ENCODE measurements at places on chromosomes 1 and 21.

DNA sequence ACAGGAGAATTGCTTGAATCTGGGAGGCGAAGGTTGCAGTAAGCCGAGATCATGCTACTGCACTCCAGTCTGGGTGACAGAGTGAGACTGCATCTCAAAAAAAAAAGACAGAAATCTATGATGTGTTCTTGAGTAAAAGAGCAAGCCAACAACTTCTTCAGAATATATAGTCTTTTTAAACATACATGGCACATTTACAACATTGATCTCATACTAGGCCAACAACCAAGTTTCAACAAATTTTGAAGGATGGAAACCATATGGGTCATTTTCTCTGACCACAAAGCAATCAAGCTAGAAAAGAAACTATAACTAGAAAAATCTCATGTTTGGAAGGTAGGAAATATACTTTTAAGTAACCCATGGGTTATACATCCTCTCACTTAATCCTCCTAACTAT, 38.3 kb downstream of the PAFAH2 start:
- DNase-seq, result no peak

DNA sequence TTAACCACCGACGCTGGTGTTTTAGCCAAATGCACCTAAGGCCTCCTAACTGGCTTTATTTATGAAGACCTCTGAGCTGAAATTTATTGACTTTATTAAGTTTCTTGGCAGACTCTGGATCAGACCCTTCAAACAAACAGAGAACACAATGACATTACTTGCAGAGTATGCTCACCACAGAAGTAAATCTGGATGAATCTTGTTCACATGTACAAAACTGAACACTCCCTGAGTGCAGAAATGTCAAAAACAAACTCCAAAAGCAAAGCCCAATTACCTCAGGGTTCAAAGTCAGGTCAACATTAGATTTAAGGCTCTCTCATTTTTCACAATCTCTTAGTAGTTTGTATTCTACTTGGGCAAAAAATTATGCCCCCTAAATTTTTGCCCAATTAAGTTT, 218.6 kb downstream of the SLC45A1 start:
- no peak for DNase-seq

DNA sequence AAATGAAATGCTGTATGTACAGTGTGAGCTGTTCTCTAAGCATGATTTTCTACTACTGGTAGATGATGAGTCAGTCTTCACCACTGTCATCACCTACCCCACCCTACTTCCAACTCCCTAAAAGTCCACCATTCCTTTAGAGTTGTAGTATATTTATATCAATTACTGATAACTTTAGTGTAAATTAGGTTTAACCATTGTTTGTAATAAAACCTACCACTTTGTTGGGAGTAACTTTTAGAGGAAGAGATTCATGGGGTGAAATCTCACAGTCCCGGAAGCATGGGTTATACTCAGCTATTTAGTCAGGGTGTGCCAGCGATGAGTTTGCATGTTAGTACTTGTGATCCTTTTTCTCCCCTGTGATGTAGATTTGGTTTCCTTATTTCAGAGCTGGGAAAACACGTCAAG, 17.1 kb downstream of the MORC3 start:
- no peak for DNase-seq

- no peak for DNase-seq
These were observed 56.1 kb upstream of the ANGPTL1 start for GRCh38 chr1:178927003-178927402.

DNA sequence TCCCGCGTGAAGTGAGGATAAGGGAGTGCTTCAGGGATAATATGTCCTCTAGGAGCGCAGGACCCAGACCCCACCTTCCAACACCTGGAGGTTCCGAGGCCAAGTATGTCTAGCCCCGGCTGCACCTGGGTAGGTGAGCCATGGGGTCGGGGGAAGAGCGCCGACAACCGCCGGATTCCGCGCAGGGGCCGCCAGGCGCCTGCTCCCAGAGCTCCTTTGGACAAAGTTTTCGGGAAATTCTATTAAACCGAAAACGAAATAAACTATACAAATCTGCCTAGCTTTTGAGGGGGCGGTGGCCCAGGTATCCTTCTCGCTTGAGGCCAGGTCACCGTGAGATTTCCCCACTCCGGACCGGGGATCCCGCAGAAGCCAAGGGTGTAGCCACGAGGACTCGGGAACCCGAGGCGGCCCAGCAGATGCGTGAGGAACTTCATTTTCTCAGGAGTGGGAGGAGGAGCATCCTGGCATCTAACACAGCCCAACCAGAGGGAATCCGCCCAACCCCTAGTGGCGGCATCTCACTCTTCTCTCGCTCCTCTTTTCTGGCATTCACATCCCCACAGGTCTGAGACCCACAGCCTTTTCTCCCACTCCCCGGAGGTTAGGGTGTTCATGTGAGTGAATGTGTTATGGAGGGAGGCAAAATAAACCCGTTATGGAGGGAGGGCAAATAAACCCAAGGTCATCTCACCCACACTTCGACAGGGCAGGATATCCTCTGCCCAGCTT, 2.3 kb upstream of the DMRTA2 start:
- DNase-seq, result no peak

DNA sequence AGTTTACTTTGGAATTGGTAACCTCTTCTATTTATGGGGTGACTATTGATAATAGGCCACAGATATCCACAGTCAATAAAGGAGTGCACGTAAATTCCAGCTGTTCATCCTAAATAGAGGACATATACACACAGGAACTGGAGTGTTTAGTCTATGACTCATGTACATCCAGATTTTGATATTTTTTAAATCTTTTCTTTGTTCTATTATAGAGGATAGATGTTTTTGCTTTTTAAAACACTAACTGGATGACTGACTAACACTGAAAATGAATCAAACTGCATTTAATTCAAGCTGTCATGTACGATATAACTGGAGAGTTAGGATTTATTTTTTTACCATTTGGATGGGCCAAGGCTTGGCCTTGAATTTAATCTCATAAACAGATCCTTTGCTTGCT, 45.9 kb downstream of the RGL1 start:
- DNase-seq, result no peak

DNA sequence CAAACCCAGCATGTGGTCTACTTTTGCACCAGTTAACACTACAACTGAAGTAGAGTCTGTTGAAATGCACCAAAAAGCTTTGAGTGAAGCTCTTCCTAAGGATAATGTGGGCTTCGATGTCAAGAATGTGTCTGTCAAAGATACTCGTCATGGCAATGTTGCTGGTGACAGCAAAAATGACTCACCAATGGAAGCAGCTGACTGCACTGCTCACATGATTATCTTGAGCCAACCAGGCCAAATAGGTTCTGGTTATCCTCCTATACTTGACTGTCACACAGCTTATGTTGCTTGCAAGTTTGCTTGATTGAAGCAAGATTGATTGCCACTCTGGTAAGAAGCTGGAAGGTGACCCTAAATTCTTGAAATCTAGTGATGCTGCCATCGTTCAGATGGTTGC, 85.2 kb downstream of the DENND1B start:
- no peak for DNase-seq

DNA sequence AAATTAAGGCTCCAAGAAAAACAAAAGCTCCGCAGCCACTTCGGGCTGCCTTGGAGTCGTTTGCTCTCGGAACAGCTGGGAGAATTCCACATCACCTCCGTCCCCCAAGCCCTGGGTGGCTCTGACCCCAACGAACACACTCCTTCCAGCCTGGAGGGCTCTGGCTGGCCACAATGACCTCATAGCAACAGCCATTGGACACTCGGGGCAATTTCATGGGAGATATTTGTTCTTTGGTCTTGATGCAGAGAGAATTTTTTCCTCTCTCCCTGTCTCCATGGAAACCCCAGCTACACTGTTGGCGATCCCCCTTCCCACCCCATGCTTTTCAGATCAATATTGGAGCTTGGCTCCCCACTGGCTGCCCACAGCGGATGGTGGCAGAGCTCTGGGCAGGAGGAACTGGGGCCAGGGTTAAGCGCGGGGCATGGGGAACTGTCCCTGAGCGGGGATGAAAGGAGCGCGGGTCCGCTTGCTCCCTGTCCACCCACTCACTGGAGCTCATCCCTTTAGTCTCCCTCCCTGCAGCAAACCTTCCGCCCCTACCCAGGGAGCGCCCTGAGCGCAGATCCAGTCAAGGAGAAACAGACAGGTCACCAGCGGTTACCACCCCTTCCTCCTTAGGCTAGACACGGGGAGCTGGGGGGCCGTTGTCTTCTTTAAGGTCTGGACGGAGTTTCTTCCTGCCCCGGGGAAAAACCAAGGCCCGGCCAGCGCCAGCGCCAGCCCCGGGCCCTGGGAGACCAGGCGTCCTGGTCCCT, 1.2 kb downstream of the WNT4 start:
- DNase-seq, result no peak

- DNase-seq, result no peak
These were observed at the start of gene NGF for GRCh38 chr1:115337633-115338456. Gene NGF, minus strand, starts transcription at chr1:115338249. Its CDS starts 51,454 bp downstream, at chr1:115286795.

DNA sequence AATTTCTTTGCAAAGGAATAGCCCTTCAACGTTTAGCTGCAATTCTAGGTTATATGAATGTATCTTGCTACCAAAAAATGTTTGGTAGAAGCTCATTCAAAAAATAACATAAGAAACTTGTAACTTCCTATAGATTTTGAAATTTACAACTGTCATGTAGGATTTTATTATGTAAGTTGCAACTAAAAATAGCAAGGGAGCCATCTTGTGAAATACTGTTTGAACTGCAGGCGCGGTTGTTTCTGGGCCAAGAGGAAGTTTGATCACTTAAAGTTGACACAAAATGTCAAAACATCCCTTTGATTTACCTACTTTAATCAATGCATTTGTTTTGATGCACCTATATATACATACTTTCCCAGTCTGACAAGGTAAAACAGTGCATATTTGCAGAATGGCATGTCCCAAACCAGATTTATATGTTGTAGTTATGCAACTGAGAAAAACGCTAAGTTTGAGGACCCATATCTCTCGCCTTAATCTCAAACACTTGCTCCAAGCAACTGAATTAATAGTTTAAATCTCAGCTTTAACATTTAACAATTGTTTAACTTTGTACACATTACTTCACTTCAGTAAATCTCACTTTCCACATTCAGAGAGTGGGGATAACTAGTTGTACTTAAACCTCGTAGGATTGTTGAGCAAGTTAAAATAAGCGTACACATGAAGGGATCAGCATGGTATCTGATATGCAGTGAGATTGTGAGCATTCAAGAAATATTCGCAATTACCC, 63.9 kb downstream of the KCNK2 start:
- no peak for DNase-seq

DNA sequence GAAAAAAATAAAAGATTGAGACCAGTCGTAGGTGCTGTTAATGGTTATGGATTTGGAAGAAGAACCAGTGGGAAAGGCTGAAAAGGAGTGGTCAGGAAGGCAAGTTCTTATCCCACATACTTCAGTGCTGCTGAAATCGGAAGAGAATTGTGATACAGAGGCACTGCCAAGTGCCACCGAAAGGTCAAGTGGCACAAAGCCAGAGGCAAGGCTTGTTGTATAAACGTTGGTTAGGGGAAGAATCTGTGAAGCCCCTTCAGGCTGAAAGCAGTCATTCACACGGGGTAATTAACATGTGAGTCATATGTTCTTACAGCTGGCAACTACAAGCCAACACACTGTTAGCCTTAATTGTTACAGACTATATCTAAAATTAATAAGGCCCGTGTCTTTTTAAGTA, 48.8 kb downstream of the ZBTB40 start:
- no peak for DNase-seq

Measured in T follicular helper cell (primary cell).